ENCODE measurements at places on chromosomes 7 and 10. TPM values are rescaled to one million over a fixed set of nuclear protein-coding genes. Genes with fewer than 3 reads are reported as not detected.

Gene DKK1
- total RNA-seq: 200 TPM

Gene NUDT13
- 2.3 TPM for total RNA-seq

Gene CACNB2
- not detected for total RNA-seq

Gene TSPAN15
- 100 TPM for total RNA-seq

Gene GNAT3
- not detected for total RNA-seq

Gene ADAM12
- total RNA-seq: 0.33 TPM

Gene TMEM184A
- not detected for total RNA-seq

Gene ACSM6
- total RNA-seq: not detected
